ENCODE measurements at places on chromosomes 12 and 14. TPM values are rescaled to one million over a fixed set of nuclear protein-coding genes. Genes with fewer than 3 reads are reported as not detected.

DNA sequence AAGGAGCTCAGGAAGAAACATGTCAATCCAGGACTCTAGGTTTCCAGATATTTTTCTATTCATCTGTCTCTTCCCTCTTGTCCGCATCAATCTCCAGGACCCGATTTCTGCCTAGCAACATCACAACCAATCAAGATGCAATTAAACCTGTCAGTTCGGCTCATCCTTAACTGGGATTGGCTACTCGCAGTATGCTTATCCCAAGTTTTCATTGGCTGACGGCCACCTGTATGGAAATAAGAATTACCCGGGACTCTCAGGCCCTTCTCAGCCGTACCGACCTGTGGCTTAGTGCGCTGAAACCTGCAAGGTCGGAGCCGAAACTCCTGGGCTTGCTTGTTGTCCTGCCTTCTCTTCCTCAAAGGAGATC lies 20.4 kb upstream of the ATP5MC2 start:
- DNase-seq = peak; percentile 96
- peak overlapping the region; percentile 71 for H3K4me3 ChIP-seq
- no peaks in the 10 kb centered on the region for H3K4me1 ChIP-seq
- H3K27ac ChIP-seq = no peak overlapping the region

- H3K36me3 ChIP-seq = no peaks in the 10 kb centered on the region
- no peaks in the 10 kb centered on the region for H3K4me1 ChIP-seq
- H3K27ac ChIP-seq = no peak overlapping the region
- no peak for DNase-seq
- H3K27me3 ChIP-seq = no peaks in the 10 kb centered on the region
- no peak overlapping the region for H3K4me3 ChIP-seq
Measured at GRCh38 chr12:21882635-21883034, 58.6 kb downstream of the ABCC9 start.

- DNase-seq = peak; percentile 94
- no peaks in the 10 kb centered on the region for H3K36me3 ChIP-seq
- no peaks in the 10 kb centered on the region for H3K27me3 ChIP-seq
- peak overlapping the region; percentile 63 for H3K27ac ChIP-seq
Measured at GRCh38 chr12:130775953-130776856, 60.1 kb upstream of the RIMBP2 start.

- no peaks in the 10 kb centered on the region for H3K27me3 ChIP-seq
- peaks cover 42% of the 10 kb centered on the region for H3K36me3 ChIP-seq
- H3K4me3 ChIP-seq = peak overlapping the region; percentile 89
- no peak overlapping the region for H3K27ac ChIP-seq
- peak; percentile 83 for DNase-seq
Measured at GRCh38 chr12:49055978-49056754, 4.4 kb downstream of the KMT2D start.

Gene CIDEB
- total RNA-seq = 1.8 TPM

DNA sequence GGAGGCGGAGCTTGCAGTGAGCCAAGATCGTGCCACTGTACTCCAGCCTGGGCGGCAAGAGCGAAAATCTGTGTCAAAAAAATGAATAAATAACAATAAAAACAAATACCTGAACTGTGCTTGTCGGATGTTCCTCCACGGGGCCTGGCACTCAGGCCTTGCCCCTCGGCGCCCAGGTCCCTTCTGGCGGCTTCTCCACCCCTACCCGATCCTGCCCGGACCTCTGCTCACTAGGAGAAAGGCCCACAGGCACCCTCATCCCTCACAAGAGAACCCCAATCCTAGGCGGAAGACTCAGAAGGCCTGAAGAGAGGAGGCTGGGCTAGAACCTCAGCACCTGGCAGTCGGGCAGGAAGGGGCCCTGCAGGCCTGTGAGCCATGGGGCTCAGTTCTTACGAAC lies 21.0 kb upstream of the BTBD6 start:
- H3K4me1 ChIP-seq = no peaks in the 10 kb centered on the region
- H3K27me3 ChIP-seq = no peaks in the 10 kb centered on the region
- H3K27ac ChIP-seq = no peak overlapping the region
- H3K36me3 ChIP-seq = peaks cover 34% of the 10 kb centered on the region

All from endodermal cell (in vitro differentiated cells).